ENCODE measurements at places on chromosomes 11 and 22. TPM values are rescaled to one million over a fixed set of nuclear protein-coding genes. Genes with fewer than 3 reads are reported as not detected.

- DNase-seq = no peak
These were observed 1433.8 kb downstream of the BRD1 start for GRCh38 chr22:48393885-48394284.

- no peak for DNase-seq
These were observed 64.8 kb upstream of the NUP160 start for GRCh38 chr11:47912843-47913437.

FGF3 gene
- not detected for total RNA-seq

GRCh38 chr11:102462610-102463009, 10.0 kb upstream of the TMEM123 start:
- no peak for DNase-seq

- no peak for DNase-seq
These were observed 53.2 kb upstream of the NECTIN1 start for GRCh38 chr11:119782006-119782738.

Measured in prostate gland (tissue), 2 donors.